ENCODE measurements at places on chromosomes 3 and 15. TPM values are rescaled to one million over a fixed set of nuclear protein-coding genes. Genes with fewer than 3 reads are reported as not detected.

RSL24D1 gene
- total RNA-seq: 94.7 TPM

SPATA12 gene
- not detected for total RNA-seq

SLC25A20 gene
- total RNA-seq: 34.3 TPM

TERC gene
- total RNA-seq: 580 TPM

TCTA gene
- 35.9 TPM for total RNA-seq

All from regular cardiac myocyte (primary cell).